Body of pancreas (tissue), 4 donors: ENCODE measurements at places on chromosomes 5 and 9. TPM values are rescaled to one million over a fixed set of nuclear protein-coding genes. Genes with fewer than 3 reads are reported as not detected.

- H3K27me3 ChIP-seq: no peaks in the 10 kb centered on the region
- DNase-seq: no peak
- no peak overlapping the region for H3K27ac ChIP-seq
- H3K36me3 ChIP-seq: no peaks in the 10 kb centered on the region
- H3K4me1 ChIP-seq: no peaks in the 10 kb centered on the region
Measured at GRCh38 chr5:115096034-115096769, 73.5 kb downstream of the TRIM36 start.

The NRARP gene
- total RNA-seq: 24.4 TPM

The PCDHGB4 gene
- total RNA-seq: 4.9 TPM

- H3K27ac ChIP-seq: no peak overlapping the region
- H3K4me1 ChIP-seq: peaks cover 60% of the 10 kb centered on the region
- H3K4me3 ChIP-seq: no peak overlapping the region
- no peaks in the 10 kb centered on the region for H3K36me3 ChIP-seq
- H3K27me3 ChIP-seq: no peaks in the 10 kb centered on the region
- no peak for DNase-seq
Measured at GRCh38 chr9:137317021-137317717, 15.1 kb upstream of the NRARP start.

The PAPPA gene
- 2.0 TPM for total RNA-seq

The CDO1 gene
- total RNA-seq: 92.3 TPM

DNA sequence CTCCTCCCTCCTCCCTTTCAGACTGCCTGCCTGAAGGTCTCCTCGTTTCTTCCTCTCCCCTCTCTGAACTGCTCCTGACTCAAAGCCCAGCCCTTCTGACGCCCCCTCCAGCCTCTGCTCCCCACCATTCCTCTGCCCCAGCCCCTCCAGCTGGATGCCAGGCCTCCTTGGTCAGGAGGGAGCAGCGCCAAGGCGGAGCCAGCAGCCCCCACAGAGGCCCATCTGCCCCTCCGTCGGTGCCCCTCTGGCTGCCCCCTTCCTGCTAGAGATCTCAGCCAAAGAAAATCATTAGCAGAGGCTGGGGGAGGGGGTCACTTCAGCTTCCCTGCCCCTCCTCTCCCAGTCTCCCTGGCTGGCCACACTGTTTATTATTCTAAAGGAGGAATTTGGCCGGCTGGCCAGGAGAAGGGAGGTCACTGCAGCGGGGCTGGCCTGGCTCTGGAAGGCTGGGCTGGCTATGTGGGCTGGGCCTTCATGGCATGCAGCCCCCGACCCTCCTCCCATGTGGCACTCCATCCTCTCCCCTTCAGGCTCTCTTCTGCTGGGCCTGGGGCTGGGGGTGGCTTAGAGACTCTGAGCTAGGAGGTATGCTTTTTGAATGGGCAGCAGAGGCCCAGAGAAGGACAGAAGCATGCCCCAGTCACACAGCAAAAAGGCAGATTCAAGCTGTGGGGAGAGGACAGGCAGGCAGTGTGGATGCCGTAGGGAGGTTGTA is 16.9 kb downstream of the PDGFRB start:
- DNase-seq: no peak
- H3K27ac ChIP-seq: no peak overlapping the region
- H3K4me3 ChIP-seq: no peak overlapping the region
- no peaks in the 10 kb centered on the region for H3K36me3 ChIP-seq
